Epithelial cell of proximal tubule (primary cell): ENCODE measurements at places on chromosomes 16 and 17.
A peak's percentile ranks its signal among the peaks of the same experiment; 100 is the strongest.

GRCh38 chr16:68247400-68247799 is 2.2 kb downstream of the PLA2G15 start:
- no peak for DNase-seq

- DNase-seq = no peak
These were observed 82.4 kb upstream of the CLEC3A start for GRCh38 chr16:77939968-77940367.

DNA sequence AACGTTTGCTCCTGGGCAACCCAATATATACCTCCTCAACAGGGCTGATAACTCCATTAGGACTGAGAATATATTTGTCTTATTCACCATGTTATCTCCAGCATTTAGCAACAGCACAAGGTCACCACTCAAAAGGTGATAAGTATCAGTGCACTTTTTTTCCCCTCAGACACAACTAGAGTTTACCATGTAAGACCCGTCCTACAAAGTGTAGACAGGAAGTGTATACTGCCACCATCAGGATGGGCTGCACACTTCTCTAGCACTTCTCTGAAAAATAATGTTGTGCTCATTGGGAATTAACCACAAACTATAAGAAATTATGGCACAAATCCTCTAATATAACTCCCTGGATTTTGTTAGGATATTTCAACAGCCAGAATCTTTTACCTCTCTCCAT is 5.7 kb upstream of the VAT1L start:
- DNase-seq = no peak

GRCh38 chr16:68590201-68590994 is 51.3 kb downstream of the ZFP90 start:
- no peak for DNase-seq

GRCh38 chr17:64772845-64773299 is 110.8 kb upstream of the SMURF2 start:
- DNase-seq = no peak

- no peak for DNase-seq
These were observed 58.0 kb downstream of the GOSR1 start for GRCh38 chr17:30534938-30535921.

- peak; percentile 6 for DNase-seq
These were observed 1.2 kb downstream of the USP43 start for GRCh38 chr17:9646546-9646885.

- no peak for DNase-seq
These were observed 24.4 kb downstream of the SREBF1 start for GRCh38 chr17:17812211-17813054.

DNA sequence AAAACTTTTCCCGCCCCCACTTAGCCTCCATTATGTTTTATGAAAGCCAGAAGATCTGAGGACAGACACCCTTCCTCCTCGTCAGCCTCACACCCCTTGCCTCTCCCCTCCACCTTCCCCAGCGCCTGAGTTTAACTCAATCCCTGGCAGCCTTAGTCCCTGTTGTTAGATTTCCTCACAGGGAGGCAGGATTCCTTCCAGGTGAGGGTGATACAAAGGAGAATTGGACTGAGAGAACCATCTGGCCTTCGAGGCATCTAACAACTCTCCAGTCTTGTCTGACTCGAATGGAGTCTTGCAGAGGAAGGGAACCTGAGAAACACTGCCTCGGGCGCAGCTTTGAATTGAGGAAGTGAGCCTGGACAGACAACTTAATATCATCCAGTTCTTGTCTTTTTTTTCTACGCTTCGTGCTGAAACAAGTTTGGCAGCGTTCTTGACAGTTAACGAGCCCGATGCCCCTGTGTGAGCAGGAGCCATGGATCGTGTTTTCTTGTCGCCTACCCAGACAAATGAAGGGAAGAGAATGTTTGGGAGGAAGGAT is 1.3 kb upstream of the ZNF768 start:
- DNase-seq = no peak

- no peak for DNase-seq
These were observed 31.2 kb downstream of the CTU2 start for GRCh38 chr16:88737298-88738150.

- DNase-seq = no peak
These were observed 118.9 kb downstream of the MSI2 start for GRCh38 chr17:57375040-57375769.

GRCh38 chr16:4615384-4616046 is 827 bp upstream of the UBALD1 start:
- DNase-seq = no peak

GRCh38 chr17:41588126-41588810 is 1.6 kb upstream of the KRT14 start:
- no peak for DNase-seq

DNA sequence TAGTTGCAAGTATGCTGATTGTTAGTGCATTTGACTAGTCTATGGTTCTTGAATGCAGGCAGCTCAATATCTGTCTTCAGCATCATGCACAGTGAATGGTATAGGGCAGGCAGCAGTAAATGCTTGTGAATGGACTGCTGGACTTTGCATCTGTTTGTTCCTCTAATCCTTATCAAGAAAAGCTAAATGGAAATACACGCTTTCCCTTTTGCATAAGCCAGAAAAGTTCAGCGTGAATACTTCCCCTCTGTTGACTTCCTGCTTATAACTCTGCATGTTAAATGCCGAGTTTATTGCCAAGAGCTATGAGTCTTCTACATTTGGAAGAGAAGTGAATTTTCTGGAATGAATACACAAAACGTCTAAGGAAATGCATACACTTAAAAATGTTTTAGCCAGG is 127.9 kb upstream of the CPHXL start:
- DNase-seq = no peak
